SIG-M5 (cell line): ENCODE measurements at places on chromosomes 7 and 10.

DNA sequence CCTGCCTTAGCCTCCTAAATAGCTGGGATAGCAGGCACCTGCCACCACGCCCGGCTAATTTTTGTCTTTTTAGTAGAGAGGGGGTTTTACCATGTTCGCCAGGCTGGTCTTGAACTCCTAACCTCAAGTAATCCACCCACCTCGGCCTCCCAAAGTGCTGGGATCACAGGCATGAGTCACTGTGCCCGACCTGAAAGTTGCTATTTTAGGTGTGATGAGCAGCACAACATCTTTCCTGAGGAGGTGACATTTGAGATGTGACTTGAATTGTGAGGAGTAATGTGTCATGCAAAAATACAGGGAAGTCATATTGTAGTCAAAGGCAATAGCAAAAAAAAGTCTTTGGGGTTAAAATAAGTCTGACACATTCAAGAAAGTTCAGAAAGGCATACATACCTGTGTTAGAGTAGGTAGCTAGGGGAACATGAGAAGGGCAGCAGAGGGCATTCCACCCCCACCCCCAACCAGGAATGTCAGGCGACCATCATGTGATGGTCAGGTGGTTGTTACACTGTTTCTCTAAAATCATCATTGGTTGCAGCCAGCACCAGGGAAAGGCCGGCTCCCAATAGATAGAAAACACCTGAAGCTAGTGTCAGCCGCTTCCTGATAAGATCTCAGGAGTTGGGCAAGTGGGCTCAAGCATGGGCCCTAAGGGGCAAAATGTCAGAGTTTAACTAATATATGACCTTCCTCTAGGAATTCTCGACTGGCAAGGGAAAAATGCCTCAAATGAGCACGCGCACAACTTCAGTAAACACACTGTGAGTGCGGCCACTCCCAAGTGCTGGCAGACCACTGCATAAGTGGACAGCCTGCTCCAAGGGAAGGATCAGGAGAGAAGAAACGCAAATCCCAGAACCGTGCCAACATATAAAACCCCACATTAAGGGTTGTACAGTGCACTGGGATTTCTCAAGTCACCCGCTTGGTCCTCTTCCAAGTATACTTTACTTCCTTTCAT lies at the start of gene TACC2:
TSS of gene TACC2 (plus strand) at position 803 of the 964 bp plus-strand sequence. CDS start 32,819 bp downstream, outside the sequence.
- DNase-seq, result no peak

DNA sequence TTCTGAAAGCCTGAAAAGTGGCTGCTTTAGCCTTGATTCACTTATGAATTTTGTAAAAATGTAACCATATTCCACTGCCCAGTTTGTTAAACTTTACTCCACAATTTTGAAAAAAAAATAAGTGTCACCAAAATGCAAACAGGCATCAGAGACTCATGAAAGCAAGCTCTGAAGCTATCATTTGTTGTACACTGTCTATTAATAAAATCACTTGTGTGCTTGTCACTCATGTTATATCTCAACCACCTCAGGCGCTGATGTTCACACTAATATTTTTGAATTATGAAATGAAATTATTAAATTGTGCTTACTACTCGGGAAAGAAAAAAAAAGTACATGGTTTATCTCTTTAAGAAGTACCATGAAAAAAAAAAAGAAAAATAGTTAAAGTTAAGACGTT lies 34.5 kb upstream of the DKK1 start:
- DNase-seq, result no peak

GRCh38 chr10:75707080-75707840 lies 275.8 kb downstream of the LRMDA start:
- no peak for DNase-seq

DNA sequence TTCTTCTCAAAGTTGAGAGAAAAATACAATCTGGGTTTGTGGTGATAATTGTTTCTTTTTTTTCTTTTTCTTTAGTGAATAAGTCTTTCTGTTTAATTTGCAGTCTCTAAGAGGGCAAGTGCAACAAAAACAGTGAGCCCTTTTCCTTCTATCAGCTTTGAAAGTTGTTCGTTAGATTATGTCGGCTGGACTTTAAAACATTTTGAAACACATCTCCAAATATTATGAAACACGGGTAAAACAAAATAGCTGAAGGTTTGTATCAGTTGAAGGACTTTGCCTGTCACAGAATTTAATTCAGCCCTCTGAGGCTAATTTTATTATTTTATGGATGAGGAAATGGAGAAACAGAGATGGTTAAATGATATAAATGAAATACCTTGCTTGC lies 85.3 kb downstream of the AGMO start:
- no peak for DNase-seq

- no peak for DNase-seq
These were observed 43.7 kb downstream of the SGCE start for GRCh38 chr7:94612253-94612652.

DNA sequence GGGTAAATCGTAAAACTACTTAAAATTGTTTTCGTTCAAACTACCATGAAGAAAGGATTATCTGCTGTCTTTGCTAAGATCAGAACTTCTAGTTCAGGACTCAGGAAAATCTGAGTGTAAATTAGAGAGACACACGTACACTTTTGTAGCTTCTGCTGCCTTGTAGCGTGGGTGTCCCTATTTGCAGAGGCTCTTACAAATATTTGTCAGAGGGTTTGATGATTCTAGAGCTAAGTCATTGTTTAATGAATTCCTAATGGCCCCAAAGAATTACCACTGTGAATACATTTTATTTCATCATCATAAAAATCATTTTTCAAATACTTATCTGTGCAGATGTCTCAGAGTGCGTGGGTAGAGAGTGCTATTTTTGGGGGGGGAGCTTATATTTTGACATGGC lies 314.9 kb downstream of the LRMDA start:
- DNase-seq, result no peak

DNA sequence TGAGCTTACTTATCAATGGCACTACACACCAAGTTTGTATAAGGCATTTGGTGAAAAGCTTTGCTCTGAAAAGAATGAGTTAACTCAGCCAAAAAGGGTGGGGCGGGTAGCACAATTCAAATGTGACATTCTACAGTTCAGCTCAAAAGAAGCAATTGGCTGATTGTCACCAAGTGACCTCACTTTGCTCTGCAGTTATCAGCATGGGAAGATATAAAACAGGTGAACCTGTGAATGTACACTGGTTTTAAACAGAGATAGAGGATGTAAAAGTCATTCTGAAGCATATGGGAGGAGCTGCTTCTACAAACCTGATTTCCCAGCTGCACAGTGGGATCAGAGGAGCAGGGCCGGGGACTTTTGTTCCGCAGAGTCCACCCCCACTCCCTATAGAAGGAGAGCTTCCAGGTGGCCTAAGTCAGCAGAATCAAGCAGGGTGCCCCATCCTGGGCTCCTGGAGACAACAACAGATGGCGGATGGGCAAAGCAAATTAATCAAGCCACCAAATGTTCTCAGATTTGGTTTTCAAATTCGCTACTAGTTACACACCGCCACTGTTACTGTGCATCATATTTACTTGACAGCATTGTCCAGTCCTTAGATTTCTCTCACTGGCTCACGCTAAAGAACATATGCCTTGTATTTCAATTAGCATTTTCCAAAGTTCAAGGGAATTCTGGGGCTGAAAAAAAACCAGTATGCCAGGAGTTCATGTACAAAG lies 27.5 kb upstream of the NPVF start:
- no peak for DNase-seq

DNA sequence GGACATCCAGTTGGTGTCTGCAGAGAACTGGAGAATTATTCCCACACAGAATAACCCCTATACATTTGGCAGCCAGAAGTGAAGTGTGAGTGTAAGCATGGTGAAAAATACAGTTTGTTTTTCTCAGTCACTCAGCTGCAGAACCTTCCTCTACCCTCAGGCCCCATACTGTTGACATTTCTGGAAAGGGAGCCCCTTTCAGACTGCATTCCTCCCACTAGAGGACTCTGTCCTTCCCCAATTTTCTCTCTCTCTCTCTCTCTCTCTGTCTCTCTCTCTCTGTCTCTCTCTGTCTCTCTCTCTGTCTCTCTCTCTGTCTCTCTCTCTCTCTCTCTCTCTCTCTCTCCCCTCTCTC lies 86.8 kb upstream of the STEAP1B start:
- no peak for DNase-seq

- DNase-seq, result no peak
These were observed 48.5 kb downstream of the MYL10 start for GRCh38 chr7:101580596-101580995.

GRCh38 chr10:85764108-85764507 lies 602.5 kb downstream of the GRID1 start:
- DNase-seq, result no peak

DNA sequence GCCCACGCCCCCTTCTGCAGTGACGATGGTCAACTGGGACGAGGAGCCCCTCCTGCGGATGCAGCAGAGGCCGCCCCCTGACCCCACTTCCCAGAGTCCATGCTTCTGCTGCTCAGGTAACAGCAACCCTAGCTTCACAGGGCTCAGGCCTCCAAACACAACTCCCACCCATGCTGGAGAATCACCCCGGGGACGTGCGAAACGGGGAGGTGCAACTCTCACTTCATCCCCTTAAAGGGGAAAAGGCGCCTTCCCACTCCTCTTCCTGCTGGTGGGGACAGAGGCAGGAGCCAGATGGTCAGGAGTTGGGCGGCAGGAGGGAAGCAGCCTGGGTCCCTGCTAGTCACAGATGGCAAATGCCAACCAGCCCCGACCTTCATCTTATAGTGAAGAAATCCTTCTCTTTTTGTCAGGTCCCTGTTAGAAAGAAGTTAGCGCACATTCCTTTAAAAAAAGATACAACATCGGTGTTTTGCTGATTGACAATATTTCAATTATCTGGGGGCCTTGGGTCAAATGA lies 155.4 kb downstream of the DIP2C start:
- no peak for DNase-seq

- DNase-seq, result no peak
These were observed 332.4 kb downstream of the FRMD4A start for GRCh38 chr10:13998163-13998835.

GRCh38 chr10:25105262-25105661 lies 69.5 kb upstream of the GPR158 start:
- no peak for DNase-seq

DNA sequence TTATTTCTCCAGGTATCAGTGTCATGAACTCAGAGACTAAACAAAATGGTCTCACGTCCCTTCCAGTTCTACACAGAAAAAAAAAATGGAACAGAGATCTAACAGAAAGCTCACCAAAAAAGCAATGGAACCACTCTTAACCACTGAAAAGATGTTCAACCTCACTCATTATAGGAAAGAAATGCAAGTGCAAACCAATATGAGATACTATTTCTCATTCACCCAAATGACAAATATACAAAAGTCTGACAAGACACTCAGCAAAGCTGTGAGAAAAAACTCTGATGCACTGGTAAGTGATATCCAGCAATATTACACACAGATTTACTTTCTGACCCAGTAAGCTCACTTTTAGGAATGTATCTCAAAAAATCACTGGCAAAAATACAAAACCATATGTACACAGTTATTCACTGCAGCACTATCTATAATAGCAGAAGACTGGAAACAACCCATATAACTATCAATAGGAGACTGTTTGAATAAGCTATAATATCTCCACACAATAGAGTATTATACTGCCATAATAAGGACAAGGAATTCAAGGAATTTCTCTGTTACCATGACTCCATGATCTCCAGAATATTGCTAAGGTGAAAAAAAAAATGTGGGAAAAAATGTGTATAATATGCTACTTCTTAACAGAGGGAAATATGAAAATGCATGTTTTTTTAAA lies 36.6 kb downstream of the ABI1 start:
- DNase-seq, result no peak

- DNase-seq, result no peak
These were observed 59.2 kb upstream of the OIT3 start for GRCh38 chr10:72834183-72834825.

DNA sequence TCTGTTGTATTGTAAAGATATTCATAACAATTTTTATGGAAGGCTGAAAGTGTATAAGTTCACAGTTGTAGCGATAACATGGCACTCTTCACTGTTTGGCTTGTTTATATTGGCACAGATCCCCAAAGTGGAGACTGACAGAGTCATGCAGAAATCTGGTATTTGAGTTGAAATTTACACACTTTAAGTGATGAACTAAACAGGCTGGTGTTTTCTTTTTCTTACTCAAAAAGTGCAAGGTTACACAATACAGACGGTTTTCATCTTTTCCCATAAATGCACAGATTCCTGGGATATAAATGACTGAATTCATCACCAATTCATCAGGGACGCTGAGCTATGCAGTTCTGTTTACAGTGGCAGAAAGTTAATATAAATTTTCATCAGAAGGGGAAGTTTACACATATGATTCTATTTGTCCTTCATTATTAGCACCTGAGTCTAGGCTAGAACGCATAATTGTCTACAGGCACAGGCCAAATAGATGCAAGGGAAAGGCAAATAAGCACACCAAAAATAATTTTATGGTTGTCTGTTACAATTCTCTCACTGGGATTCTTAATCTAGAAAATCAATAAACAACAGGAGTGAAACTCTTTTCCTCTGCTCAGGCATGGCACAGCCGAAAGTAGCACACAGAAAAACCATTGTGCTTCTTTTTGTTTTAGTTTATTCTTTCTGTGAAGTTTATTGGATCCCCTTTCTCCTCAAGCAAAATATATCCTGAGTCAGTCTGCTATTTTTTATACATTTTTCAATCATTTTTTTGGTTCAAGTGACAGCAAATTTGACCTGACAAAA lies 88.0 kb downstream of the FOXP2 start:
- no peak for DNase-seq
